Sigmoid colon (tissue), 7 donors: ENCODE measurements at places on chromosomes 7 and 10. TPM values are rescaled to one million over a fixed set of nuclear protein-coding genes. Genes with fewer than 3 reads are reported as not detected.

The ABCB1 gene
- 4.6 TPM for total RNA-seq

GRCh38 chr10:3825862-3826351, 40.9 kb upstream of the KLF6 start:
- no peak overlapping the region for H3K4me3 ChIP-seq
- peak; percentile 65 for DNase-seq
- H3K36me3 ChIP-seq: no peaks in the 10 kb centered on the region
- no peak overlapping the region for H3K27ac ChIP-seq

DNA sequence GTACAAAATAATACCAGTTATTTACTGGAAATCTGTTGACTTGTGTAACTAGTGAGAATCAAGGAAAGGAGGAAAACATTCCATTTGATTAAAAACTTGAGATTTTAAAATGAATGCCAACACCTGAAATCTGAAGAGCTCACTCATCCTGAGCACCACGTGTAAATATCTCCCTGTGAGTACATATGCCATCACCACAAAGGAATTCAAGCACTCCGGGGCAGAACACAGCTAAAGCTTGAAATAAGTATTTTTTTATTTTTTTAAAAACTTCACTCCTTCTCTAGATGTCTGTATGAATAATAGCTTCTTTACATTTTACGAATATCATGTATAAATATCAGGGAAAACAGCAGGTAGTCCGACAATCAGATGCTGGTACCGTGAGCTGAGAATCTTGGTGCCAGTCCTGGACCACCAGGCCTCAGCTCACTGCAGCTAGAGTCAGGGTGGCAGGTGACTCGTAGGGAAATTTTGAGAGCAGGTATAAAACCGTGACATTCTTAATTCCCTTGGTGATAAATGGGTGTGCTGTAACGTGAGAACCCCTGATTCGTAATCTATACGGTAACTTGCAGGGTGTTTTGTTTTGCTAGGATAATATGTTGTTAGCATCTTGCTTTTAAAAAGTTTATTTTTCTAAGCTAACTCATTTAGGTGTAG, 12.7 kb downstream of the LMTK2 start:
- no peak for DNase-seq
- no peaks in the 10 kb centered on the region for H3K27me3 ChIP-seq
- H3K27ac ChIP-seq: no peak overlapping the region

The C10orf67 gene
- not detected for total RNA-seq

DNA sequence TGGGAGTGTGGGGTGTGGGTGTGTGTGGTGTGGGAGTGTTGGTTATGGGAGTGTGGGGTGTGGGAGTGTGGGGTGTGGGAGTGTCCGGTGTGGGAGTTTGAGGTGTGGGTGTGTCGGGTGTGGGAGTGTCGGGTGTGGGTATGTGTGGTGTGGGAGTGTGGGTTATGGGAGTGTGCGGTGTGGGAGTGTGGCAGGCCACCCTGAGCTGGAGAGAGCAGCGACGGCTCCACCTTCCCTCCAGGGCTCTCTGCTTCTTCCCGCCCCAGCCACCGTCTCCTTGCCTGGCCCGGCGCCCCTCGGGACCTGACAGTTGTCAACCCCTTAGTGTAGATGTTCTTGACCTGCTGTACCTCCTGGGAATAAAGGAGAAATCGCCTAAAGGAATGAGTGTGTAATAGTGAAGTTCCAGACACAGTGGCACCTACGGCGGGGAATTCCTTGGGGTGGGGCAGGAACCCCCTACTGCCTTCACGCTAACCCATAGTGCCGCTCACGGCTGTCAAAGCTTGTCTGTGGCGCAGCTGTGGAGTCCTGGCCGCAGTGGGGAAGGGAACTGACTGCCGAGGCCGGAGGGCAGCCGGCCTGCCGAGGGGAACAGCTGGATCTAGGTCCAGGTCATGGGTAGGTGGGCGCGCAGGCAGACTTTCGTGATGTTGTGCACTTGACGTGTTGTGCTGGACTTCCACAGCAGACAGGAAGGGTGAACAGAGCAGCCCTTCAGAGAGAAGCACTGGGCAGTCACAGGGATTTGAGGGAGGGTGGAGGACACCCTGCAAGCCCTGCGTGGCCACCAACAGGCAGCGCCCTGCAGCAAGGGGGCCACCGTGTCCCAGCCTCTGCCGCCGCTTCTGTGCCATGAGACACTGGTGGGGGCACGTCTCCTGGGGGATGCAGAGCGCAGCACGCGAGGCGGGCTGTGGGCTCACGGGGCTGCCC, 49.0 kb upstream of the EN2 start:
- H3K4me1 ChIP-seq: no peaks in the 10 kb centered on the region
- H3K4me3 ChIP-seq: no peak overlapping the region
- DNase-seq: no peak
- H3K27me3 ChIP-seq: peaks cover 28% of the 10 kb centered on the region
- H3K36me3 ChIP-seq: no peaks in the 10 kb centered on the region

The TMEM184A gene
- total RNA-seq: not detected
